CD4-positive, alpha-beta T cell treated with Interleukin-17A for 1 hour (primary cell): ENCODE measurements at places on chromosomes 16 and 17.
A peak's percentile ranks its signal among the peaks of the same experiment; 100 is the strongest.

DNA sequence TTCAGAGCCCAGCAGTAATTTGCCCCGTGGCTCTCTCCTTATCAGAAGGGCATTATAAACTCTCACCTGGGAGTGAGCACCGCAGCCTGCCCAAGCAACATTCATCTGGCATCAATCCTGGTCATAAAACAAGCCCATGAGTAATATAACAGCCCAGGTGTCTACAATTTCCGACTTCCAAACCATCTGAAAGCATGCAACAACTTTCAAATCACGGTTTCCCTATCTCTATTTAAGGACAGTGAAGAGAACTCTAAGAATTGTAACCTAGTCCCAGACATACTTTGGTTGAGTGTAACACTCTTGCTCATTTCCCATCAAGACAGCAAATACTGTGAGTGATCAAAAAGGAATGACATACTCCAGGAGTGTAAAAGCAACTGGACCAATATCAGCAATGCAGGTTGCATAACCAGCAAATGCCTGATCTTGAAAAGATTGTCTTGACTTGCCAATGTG lies 487.4 kb upstream of the SOX9 start:
- no peak for DNase-seq

DNA sequence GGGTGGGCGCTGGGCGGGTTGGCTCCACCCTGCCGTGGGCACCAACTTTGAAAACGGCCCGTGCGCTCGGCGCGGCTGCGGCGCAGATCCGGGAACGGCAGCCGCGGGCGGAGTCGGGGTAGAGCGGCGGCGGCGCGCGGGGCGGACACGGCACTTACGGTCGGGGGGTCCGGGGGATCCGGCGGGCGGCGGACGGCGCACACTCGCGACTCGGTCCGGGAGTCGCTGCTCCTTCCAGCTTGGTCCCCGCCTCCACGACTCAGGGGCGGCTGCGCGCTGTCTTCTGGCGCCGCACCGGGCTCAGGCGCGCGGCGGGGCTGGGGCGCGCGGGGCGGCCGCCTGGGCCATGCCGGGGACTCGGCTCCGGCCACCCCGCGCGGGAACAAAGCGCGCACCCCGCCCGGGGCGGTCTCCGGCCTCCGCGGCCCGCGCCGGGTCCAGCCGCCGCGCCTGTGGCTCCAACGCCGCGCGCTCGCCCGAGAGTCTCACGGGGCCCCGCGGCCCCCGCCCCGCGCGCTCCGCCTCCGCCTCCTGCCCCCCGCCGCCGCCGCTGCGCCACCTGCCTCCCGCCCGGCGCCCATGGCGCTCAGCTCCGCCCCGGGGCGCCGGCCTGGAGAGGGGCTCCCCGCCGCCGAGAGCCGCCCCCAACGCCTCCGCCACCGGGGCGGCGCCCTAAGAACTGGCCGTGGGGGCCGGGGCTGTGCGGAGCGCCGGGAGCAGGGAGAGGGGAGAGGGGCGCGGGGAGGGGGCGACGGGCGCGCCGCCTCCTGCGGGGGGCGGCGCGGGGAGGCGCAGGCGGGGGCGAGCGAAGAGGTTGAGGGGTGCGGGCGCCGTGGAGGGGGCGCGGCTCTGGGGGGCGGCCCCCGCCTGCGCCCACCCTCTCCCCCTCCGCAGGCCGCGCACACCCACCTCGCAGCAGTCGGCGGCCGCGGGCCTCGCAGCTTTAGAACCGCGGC lies 35.9 kb downstream of the CBFA2T3 start:
- peak; percentile 11 for DNase-seq

GRCh38 chr16:12225255-12225654 lies 248.7 kb downstream of the SNX29 start:
- no peak for DNase-seq

DNA sequence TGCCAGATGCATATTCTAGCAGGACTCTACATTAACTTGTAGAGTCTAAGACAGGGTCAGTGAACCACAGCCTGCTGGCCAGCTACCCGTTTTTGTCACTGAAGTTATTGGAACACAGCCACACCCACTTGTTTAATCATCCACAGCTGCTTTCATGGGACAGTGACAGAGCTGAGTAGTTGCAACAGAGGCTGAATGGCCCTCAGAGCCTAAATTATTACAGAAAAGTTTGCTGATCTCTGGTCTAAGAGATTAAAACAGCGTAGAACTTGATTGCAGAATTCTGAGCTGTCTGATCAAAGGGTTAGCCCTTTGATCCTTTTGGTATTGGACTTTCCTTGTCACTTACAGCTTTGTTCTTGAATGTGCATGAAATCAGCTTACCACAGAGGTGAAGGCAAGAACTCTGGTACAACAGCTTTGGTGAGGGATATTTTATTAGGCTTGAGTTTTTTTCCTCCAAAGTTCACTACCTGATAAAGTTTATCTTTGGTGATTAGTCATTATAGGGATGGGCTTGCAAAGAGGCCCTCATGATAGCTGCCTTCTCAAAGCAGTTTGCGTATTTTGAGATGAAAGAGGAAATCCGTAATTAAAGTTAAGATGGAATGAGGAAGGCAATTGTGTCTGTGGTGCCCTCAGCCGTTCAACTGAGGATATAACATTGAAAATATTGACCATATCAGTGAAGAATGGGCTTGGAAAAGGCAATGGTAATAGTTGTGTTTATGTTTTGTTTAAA lies 23.6 kb downstream of the ALDH3A2 start:
- DNase-seq, result no peak

- DNase-seq, result no peak
Measured at GRCh38 chr16:69823831-69824563, 61.9 kb downstream of the WWP2 start.

- no peak for DNase-seq
Measured at GRCh38 chr16:27374221-27374803, 27.7 kb upstream of the IL21R start.

DNA sequence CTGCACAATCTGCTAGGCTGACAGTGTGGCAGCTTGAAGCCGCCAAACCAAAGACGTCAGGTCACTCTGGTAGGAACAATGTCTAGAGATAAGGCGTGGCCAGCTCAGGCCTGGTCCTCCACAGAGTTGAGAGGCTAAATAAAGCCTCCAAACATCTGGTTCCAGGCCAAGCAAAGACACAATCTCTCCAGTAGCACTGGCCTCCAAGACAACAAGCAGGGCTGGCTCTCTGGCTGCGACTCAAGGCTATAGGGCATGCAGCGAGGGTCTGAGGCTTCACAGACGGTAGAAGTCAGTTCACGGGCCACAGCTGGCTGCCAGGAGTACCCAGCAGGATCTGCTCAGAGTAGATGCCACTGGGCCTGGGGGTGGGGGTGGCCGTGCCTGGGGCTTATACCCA lies 75.6 kb downstream of the ABR start:
- DNase-seq, result no peak

DNA sequence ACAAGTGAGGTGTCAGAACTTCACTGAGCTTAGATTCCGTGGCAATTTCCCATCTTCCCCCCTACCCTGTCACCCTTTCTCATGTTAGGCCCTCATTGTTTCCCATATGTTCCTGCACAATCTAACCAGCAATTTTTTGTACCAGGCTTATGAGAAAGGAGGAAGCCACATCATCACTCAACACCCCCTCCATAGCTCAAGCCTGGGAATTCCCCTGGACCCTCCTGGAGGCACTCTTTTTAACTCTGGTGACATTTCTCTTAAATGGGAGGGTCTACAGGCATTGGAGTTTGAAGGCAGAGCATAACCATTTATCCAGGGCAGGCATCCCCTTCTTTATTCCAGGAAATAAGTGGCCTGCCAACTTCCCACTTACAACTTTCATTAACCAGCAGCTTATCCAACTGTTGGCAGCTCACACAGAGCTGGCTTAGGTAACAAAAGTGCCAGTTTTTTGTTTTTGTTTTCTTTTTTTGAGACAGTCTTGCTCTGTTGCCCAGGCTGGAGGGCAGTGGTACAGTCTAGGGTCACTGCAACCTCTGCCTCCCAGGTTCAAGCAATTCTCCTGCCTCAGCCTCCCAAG lies 10.4 kb upstream of the GLG1 start:
- no peak for DNase-seq

- DNase-seq, result no peak
Measured at GRCh38 chr17:58694302-58694701, 1.9 kb downstream of the RAD51C start.

GRCh38 chr16:57089406-57089805 lies 3.0 kb upstream of the CPNE2 start:
- DNase-seq, result no peak

- no peak for DNase-seq
Measured at GRCh38 chr17:79789943-79790804, 6.7 kb downstream of the CBX8 start.

- DNase-seq, result no peak
Measured at GRCh38 chr16:63613701-63614100, 1508.2 kb downstream of the CDH11 start.

- DNase-seq, result no peak
Measured at GRCh38 chr17:41367426-41368075, 2.1 kb downstream of the KRT33B start.

DNA sequence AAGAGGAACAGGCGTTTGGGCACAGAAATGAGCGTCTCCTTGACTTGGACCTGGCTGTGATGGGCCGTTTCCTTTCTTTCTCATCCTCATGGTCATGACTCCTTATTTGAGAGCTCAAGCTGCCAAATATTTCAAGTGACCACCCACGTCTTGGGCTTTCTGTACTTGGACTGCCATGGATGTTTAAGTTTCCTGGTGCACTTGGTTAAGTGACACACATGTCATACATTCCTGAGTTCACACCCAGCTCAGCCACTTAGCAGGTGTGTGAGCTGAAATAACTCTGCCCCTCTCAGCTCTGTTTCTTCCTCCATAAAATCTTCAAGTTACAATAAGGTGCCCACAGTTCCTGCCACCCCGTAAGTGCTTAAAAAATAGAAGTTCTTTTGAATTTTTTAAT lies 114.5 kb downstream of the CLEC16A start:
- DNase-seq, result no peak

DNA sequence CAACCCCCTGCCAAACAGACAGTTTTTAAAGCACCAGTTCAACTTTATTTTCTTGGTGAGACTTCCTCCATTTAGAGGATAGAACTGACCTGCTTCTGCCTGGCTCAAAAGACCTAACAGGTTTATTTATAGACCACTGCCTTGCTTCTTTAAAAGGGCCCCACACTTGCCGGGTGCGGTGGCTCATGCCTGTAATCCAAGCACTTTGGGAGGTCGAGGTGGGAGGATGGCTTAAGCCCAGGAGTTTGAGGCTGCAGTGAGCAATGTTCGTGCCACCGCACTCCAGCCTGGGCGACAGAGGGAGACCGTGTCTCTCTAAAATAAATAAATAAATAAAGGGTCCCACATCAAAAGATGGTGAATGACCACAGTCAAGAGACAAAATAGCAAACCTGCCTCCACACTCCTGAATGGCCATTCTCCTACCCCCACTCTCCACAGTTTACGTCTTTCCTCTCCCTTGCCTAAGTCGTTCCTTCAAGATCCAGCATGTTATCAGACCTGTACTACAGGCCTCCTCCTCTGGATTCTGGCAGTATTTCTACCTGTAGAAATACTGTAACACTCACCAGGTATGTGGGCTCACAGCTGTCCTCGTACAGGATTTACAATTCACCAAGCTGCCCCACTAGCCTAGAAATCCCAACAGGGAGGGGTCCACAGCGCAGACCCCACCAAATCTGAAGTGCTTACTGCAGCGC lies 95.6 kb downstream of the SMG6 start:
- DNase-seq, result no peak

GRCh38 chr16:3541527-3542155 lies 35.6 kb downstream of the NLRC3 start:
- no peak for DNase-seq

DNA sequence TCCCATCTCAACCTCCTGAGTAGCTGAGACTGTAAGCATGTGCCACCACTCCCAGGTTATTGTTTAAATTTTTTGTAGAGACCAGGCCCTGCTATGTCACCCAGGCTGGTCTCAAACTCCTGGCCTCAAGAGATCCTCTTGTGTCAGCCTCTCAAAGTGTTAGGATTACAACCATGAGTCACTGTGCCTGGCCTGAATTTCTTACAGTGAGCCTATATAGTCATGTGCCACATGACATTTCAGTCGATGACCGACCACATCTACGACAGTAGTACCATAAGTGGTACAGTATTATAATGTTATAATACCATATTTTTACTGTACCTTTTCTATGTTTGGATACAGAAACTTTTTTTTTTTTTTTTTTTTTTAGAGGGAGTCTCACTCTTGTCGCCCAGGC lies 195.3 kb downstream of the STX8 start:
- no peak for DNase-seq

- no peak for DNase-seq
Measured at GRCh38 chr17:40279402-40279801, 8.3 kb upstream of the CDC6 start.

- DNase-seq, result peak; percentile 63
Measured at GRCh38 chr17:39772987-39773934, 35.5 kb downstream of the GRB7 start.

DNA sequence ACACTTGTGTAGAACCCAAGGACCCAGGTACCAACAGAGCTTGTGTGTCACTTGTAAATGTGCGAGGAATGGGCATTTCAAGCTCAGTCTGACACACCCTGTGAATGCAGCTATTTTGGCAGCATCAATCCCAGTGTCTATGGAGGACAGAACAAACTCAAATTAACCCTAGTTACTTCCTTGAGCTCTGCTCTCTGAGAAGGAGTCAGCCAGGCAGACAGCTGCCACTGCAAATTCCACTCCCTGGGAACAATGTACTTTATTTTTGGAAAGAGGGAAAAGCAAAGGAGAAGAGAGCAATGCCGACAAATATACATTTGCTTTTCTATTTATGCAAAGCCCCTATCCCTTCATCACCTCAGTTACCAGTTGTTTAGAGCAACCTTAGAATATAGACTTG lies 48.4 kb upstream of the NOG start:
- DNase-seq, result no peak

DNA sequence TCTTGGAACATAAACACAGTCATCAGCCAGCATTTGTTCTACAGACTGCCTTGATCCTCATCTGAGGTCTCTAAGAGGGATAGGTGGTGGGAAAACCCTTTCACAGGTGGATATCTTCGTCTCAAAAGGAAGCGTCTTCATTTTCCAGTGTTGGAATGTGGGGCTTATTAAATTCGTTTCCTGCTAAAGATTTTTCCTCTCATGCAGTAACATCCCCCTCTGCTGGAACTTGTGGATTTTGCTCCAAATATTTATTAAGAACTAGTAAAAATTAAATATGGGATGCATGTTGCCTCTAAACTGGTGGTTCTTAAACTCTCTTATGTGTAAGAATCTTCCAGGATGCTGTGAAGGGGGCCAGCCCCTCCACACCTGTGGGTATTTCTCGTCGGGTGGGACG lies 20.1 kb upstream of the MLYCD start:
- DNase-seq, result no peak

- no peak for DNase-seq
Measured at GRCh38 chr16:78500659-78501270, 401.3 kb downstream of the WWOX start.

DNA sequence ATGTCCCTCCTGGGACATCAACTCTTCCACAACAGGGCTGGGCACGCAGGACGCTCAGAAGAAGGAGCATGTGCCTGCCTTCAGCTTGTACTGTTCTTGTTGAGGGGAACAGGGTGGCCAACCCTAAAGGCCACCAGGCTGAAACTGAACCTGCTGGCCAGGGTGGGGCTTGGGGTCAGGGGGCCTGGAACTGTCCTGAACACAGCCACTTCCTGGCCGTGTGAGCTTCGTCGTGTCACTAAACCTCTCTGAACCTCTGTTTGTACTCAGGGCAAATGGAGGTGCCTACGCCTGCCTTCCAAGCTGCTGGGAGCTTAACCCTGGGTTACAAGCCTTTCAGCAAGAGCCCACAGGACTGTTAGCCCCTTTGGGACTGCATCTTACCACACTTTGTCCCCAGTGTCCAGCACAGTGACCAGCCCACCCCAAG lies 6.7 kb downstream of the ARHGAP27 start:
- DNase-seq, result no peak

GRCh38 chr17:59963738-59964481 lies 630 bp downstream of the RNFT1 start:
- peak; percentile 61 for DNase-seq

GRCh38 chr17:36594626-36595401 lies 3.1 kb downstream of the DHRS11 start:
- DNase-seq, result no peak
